Naive B cell (primary cell): ENCODE measurements at places on chromosomes 5 and 9.

DNA sequence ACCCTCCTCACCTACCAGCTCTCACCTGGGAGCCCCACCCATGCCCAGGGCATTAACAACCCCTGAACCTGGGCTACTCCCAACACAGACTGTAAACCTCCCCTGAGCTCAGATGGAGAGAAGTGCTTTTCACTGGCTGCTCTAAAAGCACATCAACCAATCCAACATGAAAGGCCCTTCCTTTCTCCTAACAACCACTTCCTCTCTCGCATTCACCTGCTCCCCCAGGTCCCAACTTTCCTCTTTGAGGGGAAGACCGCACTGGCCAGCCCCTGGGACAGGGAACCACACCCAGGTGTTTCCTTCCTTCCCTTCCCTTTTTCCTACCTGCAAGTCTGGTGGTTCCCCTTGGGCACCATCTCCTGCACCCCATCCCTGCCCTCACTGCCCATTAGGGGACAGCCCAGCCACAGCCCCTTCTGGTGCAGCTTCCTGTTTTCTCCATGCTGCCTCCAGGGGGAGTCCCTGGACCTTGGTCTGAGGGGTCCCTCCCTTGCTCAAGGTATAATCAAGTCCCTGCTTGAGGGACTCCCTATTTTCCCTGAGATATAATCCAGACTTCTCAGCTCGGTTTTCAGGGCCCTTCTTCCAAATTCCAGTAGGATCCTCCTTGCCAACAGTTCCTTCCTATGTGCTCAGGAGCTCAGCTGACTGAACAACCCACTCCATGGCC, 30.5 kb upstream of the DAB2IP start:
- DNase-seq, result no peak

DNA sequence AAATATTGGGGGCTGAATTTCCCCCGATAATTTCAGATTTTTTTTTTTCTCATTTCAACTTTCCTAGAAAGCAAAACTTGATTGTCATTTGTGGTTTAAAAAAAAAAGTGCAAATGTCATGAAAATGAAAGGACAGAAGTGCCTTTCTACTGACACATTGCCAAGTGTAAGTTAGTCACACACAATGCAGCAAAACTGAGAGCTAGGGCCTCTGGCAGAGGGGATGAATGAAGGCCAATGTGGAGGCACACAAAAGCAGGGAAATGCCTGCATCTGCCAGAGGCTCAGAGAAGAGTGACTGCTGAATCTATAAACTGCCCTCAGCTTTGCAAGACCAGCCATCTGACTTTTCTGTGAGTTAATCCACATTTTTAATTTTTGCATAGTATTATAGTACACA, 6.8 kb upstream of the IFNA5 start:
- no peak for DNase-seq

- DNase-seq, result no peak
Observed at GRCh38 chr5:172358345-172358744, 74.8 kb upstream of the UBTD2 start.

DNA sequence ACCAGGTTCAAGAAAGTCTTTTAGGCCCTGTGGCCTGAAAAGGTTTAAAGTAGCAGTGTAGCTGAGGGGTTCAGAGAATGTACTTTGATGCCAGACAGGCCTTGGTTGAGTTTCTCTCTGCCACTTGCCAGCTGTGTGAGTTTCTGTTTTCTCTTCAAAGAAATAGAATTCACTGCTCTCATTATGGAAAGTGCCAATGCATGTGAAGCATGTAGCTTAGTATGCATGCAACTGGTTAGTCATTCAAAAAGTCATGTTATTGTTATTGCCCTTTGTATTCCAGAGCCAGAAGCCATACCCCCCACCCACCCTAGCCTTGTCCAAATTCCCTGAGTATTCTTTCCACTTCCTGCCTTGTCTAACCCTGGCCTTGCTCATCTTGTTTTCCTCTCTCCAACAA, 101.7 kb downstream of the ADRB2 start:
- no peak for DNase-seq

- no peak for DNase-seq
Observed at GRCh38 chr5:179326122-179326927, 18.9 kb downstream of the ADAMTS2 start.

DNA sequence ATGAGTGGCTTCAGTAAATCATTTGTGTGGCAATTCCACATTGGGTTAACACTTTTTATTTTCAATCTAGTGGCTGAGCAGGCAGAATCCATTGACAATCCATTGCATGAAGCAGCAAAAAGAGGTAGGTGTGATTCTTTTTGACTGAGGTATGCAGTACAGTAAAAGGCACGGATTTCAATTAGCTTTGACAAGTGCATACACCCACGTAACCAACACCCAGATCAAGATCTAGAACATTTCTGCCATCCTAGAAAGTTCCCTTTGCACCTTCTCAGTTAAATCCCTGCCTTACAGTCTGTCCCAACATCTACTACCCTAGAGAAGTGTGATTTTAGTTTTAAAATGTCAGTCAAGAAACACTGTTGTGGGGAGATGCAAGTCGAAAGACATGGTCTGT, 43.4 kb downstream of the OSTF1 start:
- DNase-seq, result no peak

DNA sequence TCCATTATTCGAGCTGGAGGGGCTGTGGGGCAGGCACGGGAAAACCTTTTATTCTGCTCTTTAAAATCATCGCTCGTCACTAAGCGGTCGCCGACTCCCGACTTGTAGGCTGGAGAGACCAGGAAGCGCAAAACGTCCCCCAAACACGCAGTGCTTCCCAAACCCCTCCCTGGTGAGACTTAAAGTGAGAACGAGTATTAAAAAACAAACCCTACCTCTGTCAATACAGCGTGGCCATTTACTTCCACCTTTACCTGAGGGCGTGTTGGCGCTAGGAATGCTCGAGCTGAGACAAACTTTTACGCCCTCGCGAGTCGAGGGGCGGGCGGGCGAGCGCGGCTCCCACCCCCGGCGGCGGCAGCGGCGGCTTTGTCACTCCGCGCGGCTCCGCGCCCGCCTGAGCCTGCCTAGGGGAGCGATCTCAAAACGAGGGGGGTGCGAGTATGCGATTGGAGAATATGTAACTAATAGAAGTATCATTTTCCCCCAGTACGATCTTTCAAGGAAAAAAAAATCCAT, at the start of gene NR2F1-AS1:
Gene NR2F1-AS1, minus strand, starts transcription at position 293 of the 519 bp plus-strand sequence.
- DNase-seq, result no peak

GRCh38 chr5:117457656-117458055, 883.0 kb upstream of the SEMA6A start:
- DNase-seq, result no peak

GRCh38 chr5:107670087-107670931, 428 bp downstream of the EFNA5 start:
- no peak for DNase-seq

DNA sequence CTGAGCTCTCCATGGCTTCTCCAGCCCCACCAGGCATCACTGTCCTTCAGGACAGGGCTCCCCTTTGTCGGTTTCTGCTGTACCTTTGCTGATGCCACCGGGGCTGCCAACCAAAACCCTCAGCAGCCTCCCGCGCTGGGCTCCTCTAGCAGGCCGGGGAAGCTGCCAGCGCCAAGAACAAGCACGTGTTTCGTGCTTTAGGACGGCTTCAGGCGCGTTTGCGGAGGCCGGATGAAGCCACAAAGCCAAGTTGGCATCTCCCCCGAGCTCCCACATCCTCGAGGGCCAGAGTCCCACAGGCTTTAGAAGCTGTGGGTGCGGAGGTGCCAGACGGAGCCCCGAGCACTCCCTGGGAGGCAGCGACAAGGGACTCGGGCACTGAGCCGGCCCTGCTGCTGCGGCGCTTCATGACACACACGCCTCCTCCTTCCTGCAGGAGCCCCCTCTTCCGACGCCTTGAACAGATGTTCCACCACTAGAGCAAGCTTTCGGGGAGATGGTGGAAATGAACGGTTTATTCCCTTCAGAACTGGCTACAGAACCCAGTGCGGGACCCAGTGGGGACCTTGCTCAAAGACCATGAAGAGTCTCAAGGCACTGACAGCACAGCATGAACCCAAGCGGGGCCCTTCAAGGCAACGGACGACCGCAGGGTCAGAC, 36.7 kb downstream of the SARDH start:
- no peak for DNase-seq

DNA sequence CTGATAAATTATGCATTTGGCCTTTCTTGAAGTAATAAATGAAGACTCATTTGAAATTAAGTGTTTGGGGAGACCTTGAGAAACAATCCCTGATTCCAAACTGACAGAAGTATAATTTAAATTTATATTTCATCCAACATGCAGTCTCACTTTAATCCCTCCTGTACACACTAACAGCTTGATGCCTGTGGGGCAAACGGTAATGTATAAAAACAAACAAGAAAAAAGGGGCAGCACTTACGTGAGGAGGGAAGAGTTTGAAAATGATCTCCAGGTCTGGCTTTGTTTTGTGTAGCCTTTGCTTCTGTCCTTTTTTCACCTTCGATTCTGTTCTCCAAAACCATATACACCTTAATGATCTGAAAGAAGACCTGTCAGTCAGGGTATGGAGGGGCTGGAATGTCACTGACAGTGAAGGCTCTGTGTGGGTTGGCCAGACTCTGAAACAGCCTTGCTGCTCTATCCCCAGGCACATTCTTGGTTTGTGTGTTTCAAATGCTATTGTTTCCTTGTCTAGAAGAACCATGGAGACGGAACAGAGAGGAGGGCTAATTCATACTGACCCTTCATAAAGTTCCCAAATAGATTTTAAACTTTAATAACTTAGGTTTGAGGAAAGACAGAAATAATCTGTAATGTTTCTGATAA, 338.2 kb upstream of the WWC1 start:
- no peak for DNase-seq
